Myometrial cell (primary cell): ENCODE measurements at places on chromosomes 7 and 10. TPM values are rescaled to one million over a fixed set of nuclear protein-coding genes. Genes with fewer than 3 reads are reported as not detected.

Gene AKR1D1
- not detected in 2 replicates for total RNA-seq

Gene ADIRF
- 35.6 and 35.7 TPM in 2 replicates for total RNA-seq

Gene RET
- 0.29 and 0.35 TPM in 2 replicates for total RNA-seq

Gene PMS2
- 11.5 and 14.5 TPM in 2 replicates for total RNA-seq

Gene TNPO3
- total RNA-seq, result 45.6 and 47.7 TPM in 2 replicates

Gene SLC18A3
- not detected in 2 replicates for total RNA-seq

Gene CRHR2
- not detected in 2 replicates for total RNA-seq

Gene OPALIN
- not detected in 2 replicates for total RNA-seq

Gene STEAP4
- under 0.01 TPM in 1 of 2 replicates, not detected in the other for total RNA-seq

Gene OR9A2
- not detected in 2 replicates for total RNA-seq

Gene LRMDA
- not detected in 2 replicates for total RNA-seq

Gene LIPM
- total RNA-seq, result not detected in 2 replicates

Gene CLCN1
- total RNA-seq, result not detected in 2 replicates

Gene GPR85
- 3.4 and 4.6 TPM in 2 replicates for total RNA-seq

Gene NEBL
- 3.7 and 4.3 TPM in 2 replicates for total RNA-seq

Gene ANK3
- 1.1 and 6.1 TPM in 2 replicates for total RNA-seq

Gene NUTM2B
- total RNA-seq, result 0.29 TPM in 1 of 2 replicates, not detected in the other
